ACHN (cell line): ENCODE measurements at places on chromosomes 12 and 14.

- DNase-seq: no peak
Measured at GRCh38 chr12:14975457-14975856, 2.6 kb downstream of the PDE6H start.

GRCh38 chr12:9024512-9024911 lies 35.2 kb downstream of the KLRG1 start:
- no peak for DNase-seq

GRCh38 chr12:119440803-119441360 lies 106.4 kb downstream of the CCDC60 start:
- no peak for DNase-seq

GRCh38 chr12:23948291-23948690 lies 1.2 kb downstream of the SOX5 start:
- DNase-seq: no peak

- DNase-seq: no peak
Measured at GRCh38 chr14:83885837-83886293, 1644.1 kb upstream of the FLRT2 start.

- peak; percentile 100 for DNase-seq
Measured at GRCh38 chr12:5808981-5809380, 136.1 kb downstream of the ANO2 start.

- DNase-seq: no peak
Measured at GRCh38 chr12:31599053-31599452, 8.1 kb upstream of the DENND5B start.

DNA sequence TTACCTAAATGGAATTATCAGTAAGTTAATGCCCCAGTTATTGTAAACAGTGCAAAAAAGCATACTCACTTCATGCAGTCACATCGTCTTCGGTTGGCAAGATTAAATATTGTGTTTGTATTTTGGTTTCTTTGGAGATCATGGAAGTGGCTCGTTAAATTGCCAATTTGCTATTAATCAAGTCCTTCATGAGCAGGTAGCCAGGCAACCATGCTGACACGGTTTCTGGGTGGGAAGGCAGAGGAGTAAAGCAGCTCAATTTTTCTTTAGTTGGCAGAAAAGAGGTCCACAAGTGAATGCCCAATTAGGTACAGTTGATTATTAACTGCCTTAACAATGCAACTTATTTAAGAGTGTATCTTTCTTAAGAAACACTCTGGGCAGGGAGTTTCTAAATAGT lies 43.9 kb downstream of the PPP4R3A start:
- no peak for DNase-seq

DNA sequence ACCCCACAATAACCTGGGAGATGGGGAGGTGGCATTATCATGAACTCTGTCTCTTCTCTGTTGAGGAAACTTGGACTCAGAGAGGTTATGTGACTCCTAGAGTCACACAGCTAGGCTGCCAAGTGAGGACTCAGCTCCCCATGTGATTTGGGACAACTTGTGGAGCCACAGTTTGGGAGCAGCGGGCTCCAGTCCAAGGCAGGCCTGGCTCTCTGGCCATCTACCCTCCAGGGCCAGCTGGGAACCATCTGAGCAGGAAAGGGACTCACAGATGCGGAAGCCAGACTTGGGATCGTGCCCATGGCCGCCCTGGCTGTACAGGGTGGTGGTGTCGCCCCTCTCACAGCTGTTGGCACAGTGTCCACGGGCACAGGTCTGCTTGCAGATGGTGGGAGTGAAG lies 59.1 kb downstream of the ISCA2 start:
- no peak for DNase-seq

DNA sequence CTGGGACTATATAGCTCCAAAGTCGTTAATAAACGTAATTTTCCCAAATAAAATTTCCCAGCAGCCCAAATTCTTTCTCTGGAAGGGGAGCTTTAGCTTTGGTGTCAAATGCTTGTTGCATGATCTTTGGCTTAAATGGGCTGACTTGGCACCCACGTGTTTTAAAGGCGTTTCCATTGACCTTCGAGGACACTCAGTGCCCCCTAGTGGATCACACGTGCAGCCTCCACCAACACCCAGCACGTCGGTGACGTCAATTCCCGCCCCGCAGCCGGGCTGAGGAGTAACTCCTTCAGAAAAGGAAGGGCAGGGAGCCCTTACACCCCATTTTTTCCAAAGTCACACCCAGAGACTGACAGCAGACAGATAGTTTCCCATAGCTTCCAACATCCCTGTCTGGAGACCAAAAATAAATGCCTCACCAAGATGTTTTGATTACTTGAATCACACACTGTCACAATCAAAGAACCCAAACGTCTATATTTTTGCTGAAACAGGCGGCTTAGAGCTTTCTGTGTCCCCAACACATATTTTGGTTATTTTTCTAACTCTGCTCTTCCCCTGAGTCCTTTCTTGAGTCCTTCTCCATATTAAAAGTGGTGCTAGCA lies 707.9 kb downstream of the AACS start:
- DNase-seq: peak; percentile 41

GRCh38 chr12:94730847-94731246 lies 80.5 kb upstream of the TMCC3 start:
- DNase-seq: no peak

DNA sequence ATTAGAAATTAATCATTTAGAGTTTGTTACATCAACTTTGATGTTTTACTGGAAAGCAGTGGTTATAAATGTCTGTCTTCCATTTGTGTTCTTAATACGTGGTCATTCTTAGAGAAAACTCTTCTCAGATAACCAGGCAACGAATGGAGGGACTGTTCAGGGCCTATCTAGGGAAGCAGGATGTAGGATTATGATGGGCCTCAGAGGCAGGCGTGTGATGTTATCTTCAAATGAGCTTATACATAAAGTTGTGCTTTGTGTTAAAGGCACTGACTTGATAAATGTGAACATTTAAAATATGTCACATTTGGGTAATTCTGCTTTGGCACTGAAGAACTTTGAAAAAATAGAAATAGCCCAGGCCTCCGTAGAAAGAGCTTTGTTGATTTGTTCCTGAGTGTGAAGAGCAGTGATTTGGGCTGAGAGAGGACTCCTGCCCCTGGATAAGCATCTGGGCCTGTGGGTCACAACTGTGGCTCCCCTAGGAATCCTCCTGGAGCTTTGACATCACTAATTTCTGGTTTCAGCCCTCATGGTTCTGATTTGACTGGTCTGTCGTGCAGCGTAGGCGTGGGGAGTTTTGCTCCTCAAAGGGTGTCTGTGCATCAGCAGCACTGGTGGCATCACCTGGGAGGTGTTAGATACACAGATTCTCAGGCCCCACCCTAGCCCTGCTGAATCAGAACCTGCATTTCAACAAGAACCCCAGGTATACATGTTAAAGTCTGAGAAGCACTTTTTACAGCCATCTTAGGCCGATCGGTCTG lies 55.4 kb downstream of the SAMD4A start:
- DNase-seq: no peak

DNA sequence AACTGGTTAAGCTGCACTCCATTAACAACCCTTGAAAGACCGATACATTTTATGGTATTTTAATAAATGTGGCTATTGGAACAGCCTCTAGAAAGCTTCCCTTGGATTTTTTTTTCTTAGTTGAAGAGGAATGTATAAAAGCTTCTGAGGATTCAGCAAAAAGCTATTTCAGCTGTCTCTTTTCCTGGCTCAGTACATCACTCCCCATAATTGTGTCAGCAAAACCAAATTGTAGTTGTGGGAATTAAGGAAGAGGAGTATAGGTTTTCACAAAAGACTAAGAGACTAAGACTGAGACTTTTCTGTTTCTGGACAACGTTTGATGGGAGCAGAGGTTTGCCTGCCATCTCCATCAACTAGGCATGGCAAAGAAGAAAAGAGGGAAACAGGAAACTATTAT lies 106.5 kb downstream of the C12orf50 start:
- DNase-seq: no peak

- no peak for DNase-seq
Measured at GRCh38 chr12:121490401-121491281, 90.2 kb downstream of the KDM2B start.

- peak; percentile 55 for DNase-seq
Measured at GRCh38 chr14:23294734-23295561, 7.7 kb downstream of the PPP1R3E start.

GRCh38 chr12:24952389-24952788 lies 3.5 kb upstream of the BCAT1 start:
- DNase-seq: no peak

- DNase-seq: no peak
Measured at GRCh38 chr12:6426882-6427671, 17.7 kb upstream of the CD27 start.

DNA sequence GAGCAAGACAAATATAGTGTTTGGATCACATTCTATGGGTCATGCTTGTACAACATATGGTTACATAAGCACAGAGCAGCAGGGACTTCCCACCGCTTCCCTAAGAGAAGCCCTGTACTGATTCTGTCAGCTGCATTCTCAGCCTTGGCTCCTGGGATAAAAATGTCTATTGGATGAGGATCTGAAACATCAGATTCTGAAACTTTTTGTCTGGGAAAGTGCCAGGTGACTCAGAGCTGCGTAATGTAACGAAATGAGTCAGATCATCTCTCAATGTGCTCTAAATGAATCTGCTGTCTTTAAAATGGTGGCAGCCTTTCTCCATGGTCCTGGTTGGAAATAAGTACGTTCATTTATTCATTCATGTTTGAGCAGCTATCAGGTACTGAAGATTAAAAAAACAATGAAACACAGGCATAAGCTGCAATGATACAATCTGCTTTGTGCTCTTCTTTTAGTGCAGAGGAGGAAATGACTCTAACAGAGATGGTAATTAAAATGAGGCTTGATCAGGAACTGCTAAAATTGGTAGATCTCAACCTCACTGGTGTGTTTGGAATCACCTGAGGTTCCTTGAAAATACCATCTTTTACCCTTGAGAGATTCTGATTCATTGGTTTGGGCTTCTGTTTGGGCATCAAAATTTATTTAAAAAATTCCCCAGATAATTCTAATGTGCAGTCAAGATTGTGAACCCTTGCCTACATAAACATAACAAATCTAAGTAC lies 99.1 kb upstream of the NAP1L1 start:
- peak; percentile 97 for DNase-seq

DNA sequence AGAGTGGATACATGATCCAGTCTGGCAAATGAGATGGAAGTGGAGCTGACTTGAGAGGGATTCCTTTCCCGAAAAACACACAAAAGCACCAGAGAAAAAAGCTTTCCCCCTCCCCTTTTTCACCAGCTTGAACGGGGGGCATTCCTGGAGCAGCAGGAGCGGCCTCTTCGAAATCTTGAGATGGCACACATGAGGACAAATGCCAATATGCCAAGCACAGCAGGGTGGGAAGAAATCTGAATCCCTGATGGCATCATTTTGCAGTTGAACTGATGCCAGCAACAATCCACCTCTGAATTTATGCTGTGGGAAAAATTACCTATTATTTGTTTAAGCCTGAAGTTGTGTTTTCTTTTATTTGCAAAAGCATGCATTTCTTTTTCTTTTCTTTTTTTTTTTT lies 29.7 kb upstream of the BICD1 start:
- no peak for DNase-seq

DNA sequence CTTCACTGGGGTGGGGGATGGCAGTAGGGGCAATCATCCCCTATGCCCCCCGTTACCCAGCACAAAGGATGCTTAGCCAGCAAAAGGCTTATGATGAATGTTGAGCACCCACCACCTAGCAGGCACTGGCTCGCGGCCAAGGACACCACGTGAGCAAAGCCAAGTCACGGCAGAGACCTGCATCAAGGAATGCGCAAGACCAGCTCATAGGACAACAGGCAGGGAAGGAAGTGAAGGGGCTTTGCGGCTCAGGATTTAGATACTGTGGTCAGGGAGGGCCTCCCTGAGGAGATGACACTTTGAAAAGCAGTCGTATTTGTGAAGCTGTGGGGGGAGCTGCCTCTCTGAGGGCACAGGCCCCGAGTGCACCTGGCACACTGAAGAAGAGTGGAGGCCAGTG lies 32.8 kb downstream of the SH2B3 start:
- DNase-seq: peak; percentile 39

DNA sequence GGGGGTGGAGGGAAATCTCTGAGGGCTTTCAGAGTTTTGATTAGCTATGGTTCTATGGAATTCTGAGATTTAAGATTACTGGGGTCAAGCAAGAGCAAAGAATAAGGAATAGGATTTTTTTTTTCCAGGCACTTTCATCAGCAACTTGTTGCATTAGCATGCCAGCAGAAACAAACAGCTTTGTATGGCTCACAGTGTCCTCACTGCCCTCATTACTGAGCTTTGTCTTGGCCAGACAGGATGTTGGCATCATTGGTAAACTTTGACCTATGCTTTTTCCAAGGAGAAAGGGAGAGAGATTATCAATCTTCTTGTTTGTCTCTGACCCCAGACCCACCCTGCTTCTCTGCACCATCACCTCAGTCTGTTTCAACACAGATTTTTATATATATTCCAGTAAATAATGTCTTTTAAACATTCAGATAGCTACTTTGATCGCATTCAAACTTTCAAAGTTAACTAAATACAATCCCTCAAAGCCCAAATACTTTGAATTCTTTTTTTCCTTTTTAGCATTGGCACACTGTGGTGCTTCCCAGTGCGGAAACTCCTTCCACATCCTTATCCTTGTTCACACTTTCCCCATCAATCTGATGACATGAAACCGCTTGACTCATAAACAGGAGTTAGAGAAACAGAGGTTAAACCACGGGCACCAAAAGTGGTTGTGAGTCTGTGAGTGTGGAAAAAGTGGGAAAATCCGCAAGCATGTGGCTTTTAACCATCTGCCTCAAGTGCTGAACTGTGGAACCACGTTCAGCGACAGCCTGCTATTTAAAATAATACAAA lies 282.2 kb upstream of the FAR2 start:
- no peak for DNase-seq

- DNase-seq: no peak
Measured at GRCh38 chr14:53896726-53897125, 59.9 kb downstream of the BMP4 start.

DNA sequence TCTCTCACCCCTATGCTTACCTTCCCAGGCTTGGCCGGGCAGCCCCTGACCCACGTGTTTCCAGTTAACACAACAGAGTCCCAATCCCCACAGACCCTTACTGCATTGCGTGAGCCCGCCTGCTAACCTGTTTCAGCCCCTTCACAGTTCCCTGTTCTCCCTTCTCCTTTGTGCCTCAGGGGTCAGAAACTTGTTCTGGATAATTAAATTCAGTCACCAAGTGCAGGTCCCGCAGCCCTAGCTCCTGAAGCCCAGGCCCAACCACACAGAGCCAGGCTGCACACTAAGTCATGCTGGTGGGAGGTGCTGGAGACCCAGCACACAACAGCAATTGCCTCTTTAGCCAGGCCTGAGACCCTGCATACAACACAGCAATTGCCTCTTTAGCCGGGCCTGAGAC lies 9.6 kb downstream of the ISM2 start:
- no peak for DNase-seq
